Karpas-422 (cell line): ENCODE measurements at places on chromosomes 7 and 10. TPM values are rescaled to one million over a fixed set of nuclear protein-coding genes. Genes with fewer than 3 reads are reported as not detected.

DNA sequence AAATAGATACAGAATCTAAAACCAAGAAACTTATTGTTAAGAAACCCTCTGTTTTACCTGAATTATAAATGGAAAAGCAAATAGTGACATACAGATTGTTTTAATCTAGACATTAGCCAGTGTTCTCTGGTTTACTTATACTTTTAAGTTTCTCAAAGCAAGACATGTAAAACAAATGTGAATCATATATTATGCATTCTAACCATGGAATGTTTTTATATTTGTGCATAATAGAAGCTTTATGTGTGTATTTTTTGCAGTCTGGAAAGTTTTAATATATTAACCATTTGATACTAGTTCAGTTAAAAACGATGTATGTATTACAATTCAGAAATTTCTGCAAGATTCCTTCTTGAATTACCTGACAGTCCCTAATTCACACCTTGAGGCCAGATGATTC lies 150.6 kb upstream of the TMEM72 start:
- H3K27me3 ChIP-seq, result no peaks in the 10 kb centered on the region
- peak; percentile 21 for DNase-seq
- H3K4me3 ChIP-seq, result no peak overlapping the region
- H3K27ac ChIP-seq, result no peak overlapping the region
- H3K36me3 ChIP-seq, result no peaks in the 10 kb centered on the region

FAM25C gene
- not detected in 2 replicates for total RNA-seq

DNA sequence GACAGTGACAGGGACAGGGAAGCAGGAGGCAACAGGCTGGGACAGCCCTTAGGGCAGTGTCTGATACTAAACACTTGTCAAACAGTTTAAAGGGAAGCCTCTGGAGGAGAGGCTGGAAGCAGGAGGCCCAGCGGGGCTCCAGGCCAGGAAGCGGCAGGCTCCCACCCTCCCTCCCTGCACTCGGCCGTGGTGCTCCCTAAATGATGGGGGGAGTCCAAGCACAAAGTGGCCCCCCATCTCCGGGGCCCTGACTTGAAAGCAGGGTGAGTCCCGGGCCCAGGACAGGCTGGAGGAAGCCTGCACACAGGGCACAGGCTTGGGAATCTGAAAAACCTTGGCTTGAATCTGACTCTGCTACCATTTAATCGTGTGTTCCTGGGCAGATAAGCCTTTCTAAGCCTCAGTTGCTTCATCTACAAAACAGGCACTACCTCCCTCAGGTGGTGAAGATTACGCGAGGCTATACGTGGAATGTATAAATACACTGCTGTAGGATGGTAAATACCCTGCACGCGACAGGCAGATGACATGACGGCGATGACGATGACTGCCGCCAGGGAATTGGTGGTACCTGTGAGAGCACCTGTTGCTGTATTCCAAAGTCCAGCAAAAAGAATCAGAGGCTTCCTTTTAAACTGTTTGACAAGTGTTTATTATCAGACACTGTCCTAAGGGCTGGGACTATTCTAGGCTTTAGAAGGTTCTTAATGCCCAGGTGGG lies 34.1 kb downstream of the GBX1 start:
- no peaks in the 10 kb centered on the region for H3K27me3 ChIP-seq
- no peak for DNase-seq
- no peak overlapping the region for H3K4me3 ChIP-seq
- H3K27ac ChIP-seq, result no peak overlapping the region
- no peaks in the 10 kb centered on the region for H3K36me3 ChIP-seq

DNA sequence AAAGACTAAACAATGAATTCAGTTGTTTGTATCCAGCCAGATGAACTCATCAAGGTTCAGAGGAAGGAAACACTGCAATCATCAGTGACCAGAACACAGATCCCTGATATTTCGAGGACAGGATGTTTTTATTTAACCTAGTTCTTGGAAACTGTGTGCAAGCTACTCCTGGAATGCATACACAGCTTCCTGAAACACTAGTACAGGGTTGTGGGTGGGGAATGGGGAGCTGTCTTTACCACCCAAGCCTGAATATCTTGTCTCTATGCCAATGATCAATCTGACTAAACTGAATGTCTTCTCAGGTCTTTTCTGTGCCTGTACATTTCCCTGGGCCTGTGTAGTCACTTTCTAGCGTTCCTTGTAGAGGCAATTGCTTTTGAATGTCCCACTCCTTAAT lies 374.6 kb downstream of the CALN1 start:
- H3K27ac ChIP-seq, result no peak overlapping the region
- no peaks in the 10 kb centered on the region for H3K27me3 ChIP-seq
- no peak for DNase-seq
- no peaks in the 10 kb centered on the region for H3K4me1 ChIP-seq
- H3K36me3 ChIP-seq, result no peaks in the 10 kb centered on the region
- H3K4me3 ChIP-seq, result no peak overlapping the region

DNA sequence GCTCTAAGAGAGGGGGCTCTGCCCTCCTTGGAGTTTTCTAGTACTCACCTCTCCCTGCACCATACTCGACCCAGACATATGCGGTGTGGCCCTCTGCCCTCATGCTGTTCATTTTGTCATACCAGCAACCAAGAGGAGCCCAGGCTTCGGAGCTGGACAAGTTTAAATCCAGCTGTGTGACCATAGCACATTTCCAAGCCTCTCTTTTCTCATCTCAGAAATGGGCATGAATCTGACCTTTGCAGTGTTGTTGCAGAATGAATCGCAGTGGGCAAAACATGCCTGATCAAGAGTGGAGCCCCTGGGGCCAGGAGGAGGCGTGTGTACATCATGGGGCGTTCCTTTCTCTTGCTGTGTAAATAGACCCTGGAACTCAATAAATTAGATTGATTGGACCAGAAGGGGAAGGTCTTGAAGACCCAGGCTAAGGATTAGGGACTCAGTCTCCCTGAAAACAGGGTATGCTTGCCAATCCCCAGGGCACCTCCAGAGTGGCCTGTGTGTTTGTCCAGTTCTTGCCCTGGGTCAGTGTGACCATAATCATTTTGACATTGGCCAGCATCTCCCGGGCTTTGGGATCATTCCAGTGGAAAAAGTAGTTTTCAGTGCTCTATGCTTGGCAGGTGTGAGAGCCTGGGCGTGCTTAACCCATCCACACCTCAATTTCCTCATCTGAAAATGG lies 59.6 kb downstream of the ZMIZ1 start:
- peaks cover 19% of the 10 kb centered on the region for H3K4me1 ChIP-seq
- H3K27me3 ChIP-seq, result no peaks in the 10 kb centered on the region
- no peak overlapping the region for H3K4me3 ChIP-seq
- H3K27ac ChIP-seq, result no peak overlapping the region

PAX4 gene
- not detected in 2 replicates for total RNA-seq

DNA sequence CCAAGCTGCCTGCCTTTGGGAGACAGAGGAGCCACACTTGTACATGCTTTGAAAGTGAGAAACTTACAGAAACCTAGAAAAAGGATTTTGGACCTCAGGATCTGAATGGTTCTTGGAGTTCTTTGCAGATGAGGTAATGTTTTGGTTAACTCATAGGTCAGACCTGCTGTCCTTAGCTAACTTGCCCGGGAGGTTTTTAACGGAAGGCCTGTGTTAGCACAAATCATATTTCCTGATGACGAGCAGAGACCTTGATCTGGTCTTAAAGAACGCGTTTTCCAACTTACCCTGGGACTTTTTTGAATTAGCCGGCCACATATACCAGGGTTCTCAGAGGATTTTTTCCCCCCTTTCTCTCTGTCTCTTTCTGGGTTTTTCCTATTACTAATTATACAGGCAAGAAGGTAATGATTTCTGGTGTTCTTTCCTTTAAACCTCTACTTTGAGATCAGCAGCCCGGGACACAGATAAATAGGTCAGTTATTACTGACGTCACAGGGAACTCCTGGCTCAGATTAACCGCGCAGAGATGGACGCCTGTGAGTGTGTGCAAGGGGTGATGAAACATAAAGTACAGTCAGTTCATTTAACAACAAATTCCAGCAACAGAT lies 101.7 kb upstream of the KLF6 start:
- H3K4me1 ChIP-seq, result no peaks in the 10 kb centered on the region
- DNase-seq, result no peak
- no peak overlapping the region for H3K4me3 ChIP-seq
- H3K27ac ChIP-seq, result no peak overlapping the region

NPFFR1 gene
- total RNA-seq, result not detected in 2 replicates

GRCh38 chr10:36779238-36779846 lies 346.1 kb upstream of the ANKRD30A start:
- H3K4me3 ChIP-seq, result no peak overlapping the region
- H3K36me3 ChIP-seq, result no peaks in the 10 kb centered on the region
- H3K4me1 ChIP-seq, result no peaks in the 10 kb centered on the region
- H3K27me3 ChIP-seq, result no peaks in the 10 kb centered on the region
- DNase-seq, result peak; percentile 68
- H3K27ac ChIP-seq, result no peak overlapping the region

- peak; percentile 43 for DNase-seq
- H3K4me3 ChIP-seq, result no peak overlapping the region
- H3K27ac ChIP-seq, result no peak overlapping the region
These were observed 90.4 kb upstream of the FAM171A1 start for GRCh38 chr10:15461353-15462108.

- no peak overlapping the region for H3K4me3 ChIP-seq
- H3K36me3 ChIP-seq, result peaks cover 10% of the 10 kb centered on the region; the same call in 1 of the 2 replicates
- H3K27me3 ChIP-seq, result no peaks in the 10 kb centered on the region
- H3K4me1 ChIP-seq, result no peaks in the 10 kb centered on the region
- no peak overlapping the region for H3K27ac ChIP-seq
- no peak for DNase-seq
These were observed 732 bp upstream of the LRRC18 start for GRCh38 chr10:48940372-48940771.
